ENCODE measurements at places on chromosomes 3 and 15. TPM values are rescaled to one million over a fixed set of nuclear protein-coding genes. Genes with fewer than 3 reads are reported as not detected.

- no peak for DNase-seq
Measured at GRCh38 chr3:18194431-18194830, 230.7 kb downstream of the SATB1 start.

GRCh38 chr3:55725681-55726500 is 238.8 kb upstream of the WNT5A start:
- DNase-seq: no peak

The ZNF592 gene
- 18.3 TPM for total RNA-seq

DNA sequence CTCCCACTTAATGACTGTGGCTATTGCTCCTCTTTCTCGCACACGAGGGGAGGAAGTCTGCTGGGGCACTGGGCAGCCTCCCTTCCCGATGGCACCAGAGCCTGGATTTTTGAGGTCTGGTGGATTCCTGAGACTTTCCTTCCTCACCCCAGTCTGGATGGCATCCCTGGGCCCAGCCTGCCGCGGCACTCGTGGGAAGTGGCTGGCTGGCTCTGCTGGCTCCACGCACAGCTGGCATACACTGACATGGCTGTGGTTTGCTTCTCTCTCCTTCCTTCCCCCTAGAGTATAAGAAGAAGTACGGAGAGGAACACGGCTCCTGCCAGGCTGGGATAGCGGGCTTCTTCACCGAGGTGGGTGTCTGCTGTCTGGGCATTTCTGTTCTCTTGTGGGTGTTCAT is 319.8 kb upstream of the LRRFIP2 start:
- DNase-seq: no peak

DNA sequence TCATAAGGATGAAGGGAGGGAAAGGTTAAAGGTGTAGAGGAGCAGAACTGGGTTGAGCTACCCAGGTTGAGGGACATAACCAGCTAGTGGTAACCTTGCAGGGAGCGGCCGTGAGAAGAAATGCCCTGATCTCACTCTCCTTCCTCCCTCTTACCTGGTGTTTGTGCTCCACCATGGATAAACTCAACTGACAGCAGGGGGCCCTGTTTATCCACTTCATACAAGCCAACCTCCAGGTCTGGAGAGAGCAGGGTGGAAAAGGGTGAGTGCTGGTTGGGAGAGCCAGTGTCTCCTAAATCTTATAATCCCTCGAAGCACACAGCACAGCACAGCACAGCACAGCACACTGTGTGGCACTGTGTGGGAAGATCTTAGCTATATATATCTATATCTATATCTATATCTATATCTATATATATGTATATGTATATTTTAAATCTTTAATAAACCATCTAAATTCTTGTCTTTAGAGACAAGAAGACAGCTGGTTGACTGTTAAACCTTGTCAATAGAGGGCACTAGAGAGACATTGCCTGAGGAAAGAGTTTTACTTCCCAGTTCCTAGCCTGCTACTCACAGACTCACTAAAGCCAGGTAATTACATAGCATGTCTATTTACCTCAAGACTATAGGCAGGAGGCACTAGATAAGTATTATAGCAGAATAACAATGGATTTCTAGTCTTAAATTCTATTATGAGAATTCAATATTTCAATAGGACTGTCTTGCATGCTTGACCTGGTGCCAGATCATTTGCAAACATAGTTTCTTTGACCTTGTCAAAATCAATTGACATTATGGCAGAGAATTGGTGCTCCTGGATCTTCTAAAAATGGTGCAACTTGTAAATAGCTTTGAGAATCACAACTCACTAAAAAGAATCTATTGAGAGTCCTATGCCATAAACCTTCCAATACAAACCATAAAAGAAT is 21.7 kb upstream of the FMN1 start:
- DNase-seq: no peak

DNA sequence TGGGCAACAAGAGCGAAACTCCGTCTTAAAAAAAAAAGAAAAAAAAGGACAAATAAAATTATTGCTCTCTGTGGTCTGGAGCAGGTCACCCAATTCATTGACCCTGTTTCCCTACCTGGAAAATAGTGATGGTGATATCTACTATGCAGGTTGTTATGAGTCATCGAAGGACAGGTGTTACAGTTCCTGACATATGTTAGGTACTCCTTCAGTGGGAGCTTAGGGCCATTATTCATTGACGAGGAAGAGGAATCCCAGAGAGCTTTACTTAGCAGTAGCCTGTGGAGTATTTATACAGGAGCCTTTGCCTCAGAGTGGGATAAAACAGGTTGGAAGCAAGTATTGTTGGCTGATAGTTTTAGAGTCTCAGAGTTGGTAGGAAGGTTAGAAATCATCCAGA is 74.5 kb downstream of the SLC7A14 start:
- DNase-seq: no peak
